ENCODE measurements at places on chromosomes 12 and 14.

- DNase-seq = no peak
Measured at GRCh38 chr14:100683578-100683977, 43.1 kb upstream of the DLK1 start.

DNA sequence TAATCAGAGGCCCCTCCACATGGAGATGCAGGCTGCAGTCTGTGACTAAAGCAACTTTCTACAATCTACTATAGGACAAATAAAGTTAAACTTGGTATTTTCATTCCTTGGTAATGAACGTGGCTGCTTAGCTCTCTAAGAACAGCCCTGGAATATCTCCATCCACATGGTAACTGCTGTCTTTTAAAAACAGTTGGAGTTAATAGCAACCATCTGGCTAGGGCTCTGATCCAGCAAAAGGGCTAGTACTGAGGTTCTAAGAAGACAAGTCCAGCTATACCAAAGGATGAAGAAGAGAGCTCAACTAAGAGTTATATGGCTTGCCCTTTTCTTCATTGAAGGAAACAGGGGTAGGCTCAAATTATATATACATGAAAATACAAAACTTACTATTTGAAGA lies 920.1 kb downstream of the FLRT2 start:
- no peak for DNase-seq

DNA sequence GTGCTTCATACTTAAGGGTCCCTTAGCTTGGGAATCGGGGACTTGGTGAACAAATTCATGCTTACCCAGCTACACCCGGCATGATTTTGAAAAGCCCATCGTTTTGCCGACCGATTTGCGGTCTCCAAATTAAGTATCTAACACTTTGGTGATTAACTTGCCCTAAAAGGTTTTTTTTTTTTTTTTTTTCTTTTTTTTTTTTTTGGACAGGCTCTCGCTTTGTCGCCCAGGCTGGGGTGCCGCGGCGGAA lies 843 bp upstream of the HSP90AA1 start:
- DNase-seq = no peak

GRCh38 chr14:77615361-77616132 lies 890 bp downstream of the SPTLC2 start:
- no peak for DNase-seq

DNA sequence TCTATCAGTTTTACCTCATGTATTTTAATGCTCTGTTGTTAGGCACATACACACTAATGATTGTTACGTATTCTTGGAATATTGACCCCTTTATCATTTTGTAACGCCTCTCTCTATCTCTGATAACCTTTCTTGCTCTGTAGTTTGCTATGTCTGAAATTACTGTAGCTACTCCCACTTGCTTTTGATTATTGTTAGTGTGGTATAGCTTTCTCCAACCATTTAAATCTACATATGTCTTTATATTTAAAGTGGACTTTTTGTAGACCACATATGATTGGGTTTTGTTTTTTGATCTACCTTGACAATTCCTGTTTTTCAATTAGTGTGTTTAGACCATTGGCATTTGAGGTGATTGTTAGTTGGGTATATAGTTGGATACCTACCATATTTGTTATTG lies 43.4 kb downstream of the CRADD start:
- no peak for DNase-seq

DNA sequence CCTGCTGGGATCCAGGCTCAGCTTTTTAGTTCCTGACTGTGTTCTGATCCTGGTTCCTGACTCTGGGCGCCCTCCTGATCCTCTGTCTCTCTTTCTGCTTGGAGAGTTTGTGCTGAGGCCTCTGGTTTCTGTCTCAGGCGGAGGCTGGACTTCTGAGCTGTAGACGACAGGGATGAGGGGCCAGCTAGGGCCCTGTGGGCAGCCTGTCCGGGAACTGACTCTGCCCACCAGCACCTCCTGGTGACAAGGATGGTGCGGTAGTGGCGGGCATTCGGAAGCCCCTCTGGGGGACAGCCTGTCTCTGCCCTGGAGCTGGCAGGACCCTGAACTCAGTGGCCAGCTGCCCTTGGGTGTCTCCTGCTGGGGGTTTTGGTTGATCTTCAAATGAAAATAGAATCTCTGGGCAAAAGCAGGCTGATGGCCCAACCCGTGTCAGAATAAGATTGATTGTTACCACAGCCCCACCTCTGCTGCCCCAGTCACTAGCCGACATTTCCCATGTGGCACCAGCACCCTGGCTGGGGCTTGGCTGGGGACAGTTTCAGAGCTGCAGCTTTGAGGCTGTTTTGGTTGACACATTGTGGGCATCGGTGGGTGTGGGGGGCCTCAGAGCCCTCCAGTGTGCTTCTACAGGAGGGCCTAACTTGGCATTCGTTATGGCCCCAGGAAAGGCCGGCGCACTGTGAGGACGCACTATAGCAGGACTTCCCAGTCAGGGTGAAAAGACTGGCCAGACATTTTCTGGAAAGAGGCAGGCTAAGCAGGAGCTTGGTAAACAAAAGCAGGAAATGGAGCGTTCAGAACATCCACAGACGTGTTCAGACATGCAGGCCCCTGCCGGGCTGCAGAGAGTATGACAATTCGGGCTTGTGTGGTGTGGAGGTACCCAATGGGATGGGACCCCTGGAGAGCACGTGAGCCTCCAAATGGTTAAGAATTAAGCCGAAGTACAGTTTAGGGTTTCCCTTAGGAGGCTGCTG lies 16.2 kb downstream of the KRT80 start:
- DNase-seq = no peak

DNA sequence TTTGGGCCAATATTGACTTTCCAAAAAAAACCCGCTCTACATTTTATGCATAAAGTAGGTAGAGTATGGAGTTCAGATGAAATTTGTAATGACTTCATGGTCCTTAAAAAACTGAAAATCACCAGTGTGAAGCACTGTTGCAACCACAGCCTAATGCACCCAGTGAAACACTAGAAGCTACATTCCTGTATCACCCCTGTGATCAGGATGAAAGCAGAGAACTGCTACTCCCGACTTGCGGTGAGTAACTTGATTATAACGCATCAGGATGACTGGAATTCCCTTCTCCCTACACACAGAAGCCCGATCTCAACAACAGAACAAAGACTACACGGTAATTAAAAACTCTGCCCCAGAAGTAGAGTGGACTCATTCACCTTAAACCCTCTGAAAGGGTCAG lies 33.8 kb downstream of the SPTB start:
- no peak for DNase-seq

GRCh38 chr12:124025661-124026060 lies 52.6 kb downstream of the ZNF664 start:
- no peak for DNase-seq

GRCh38 chr14:92637228-92637627 lies 111.2 kb downstream of the LGMN start:
- DNase-seq = no peak

DNA sequence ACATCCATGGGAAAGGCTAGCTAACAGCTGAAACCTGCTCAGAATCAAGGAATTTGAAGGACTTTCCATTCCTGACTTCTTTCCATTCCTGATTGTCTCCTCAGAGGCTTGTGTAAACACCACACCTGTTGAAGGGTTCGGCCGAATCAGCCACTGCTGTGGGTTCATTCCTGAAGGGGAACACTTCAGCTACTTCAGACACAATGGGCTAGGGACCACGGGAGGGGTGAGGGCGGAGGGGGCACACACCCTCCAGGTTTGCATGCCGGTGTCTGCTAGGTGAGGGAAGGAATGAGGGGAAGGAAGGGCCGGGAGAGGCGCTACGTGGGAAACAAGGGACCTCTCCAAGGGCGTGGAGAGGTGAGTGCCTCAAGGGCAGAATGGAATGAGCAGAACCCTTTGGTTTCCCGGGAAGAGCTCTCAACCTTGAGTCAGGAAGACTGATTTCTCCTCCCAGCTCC lies 1.3 kb downstream of the GPRC5A start:
- DNase-seq = no peak

DNA sequence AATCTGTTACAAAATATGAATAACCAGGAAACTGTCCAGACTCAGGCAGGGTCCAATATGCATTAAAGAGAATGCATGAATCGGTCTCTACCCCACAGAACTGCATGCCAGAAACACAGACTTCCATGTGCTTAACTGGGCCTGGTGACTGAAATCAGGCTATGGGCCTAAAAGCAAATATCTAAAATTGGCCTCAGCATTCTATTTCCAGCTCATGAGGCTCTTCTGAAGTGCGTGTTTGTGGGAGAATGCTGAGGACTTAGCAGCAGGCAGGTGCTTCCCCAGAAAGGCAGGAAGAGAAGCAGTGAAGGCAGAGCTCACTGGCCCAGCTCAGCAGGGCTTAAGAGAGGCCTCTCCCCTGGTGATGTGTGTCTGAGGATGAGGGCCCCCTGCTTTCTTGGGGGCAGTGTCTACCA lies 48.5 kb downstream of the ADGRD1 start:
- DNase-seq = no peak

Measured in stimulated activated CD8-positive, alpha-beta memory T cell treated with anti-CD3 and anti-CD28 coated beads, Interleukin-4, amount 100 ng/mL, for 1 hour (primary cell).